Activated CD8-positive, alpha-beta memory T cell treated with anti-CD3 and anti-CD28 coated beads, Interleukin-2, amount 50 U/mL, for 48 hours (primary cell): ENCODE measurements at places on chromosomes 11 and 22.

GRCh38 chr11:32939046-32939445 lies 46.4 kb downstream of the QSER1 start:
- DNase-seq: no peak

DNA sequence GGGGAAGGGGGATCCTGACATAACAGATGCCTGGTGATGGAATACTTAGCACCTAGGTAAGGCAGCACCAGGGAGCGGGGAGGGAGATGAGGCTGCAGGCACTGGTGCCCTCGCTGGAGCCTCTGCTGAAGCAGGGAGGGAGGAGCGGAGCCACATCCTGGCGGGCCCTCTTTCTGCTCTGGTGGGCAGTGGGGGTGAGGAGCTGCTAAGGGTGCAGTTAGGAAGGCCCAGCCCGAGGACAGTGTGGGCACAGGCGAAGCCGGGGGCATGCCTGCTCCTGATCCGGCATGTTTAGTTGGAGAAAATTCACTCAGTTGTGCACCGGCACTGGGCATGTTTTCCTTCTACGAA lies 83.9 kb downstream of the MED15 start:
- no peak for DNase-seq

DNA sequence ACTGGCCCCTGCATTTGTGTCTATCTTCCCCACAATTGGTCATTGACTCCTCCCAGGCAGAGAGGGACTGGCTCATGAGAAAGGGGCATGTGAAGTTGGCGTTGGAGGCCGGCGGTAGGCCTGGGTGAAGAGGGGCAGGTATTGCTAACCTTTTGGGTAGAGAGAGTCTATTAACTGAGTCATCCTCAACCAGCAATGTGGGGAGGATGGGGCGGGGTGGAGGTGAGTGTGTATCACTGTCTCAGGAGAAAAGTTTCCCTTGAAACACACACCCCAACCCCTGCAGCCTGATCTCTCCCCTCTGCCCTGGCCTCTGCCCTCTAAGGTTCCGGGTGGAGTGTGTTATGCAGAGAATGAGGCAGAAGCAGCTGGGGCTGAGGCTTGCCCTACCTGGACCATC lies 60.1 kb upstream of the PHF21B start:
- DNase-seq: peak; percentile 60

DNA sequence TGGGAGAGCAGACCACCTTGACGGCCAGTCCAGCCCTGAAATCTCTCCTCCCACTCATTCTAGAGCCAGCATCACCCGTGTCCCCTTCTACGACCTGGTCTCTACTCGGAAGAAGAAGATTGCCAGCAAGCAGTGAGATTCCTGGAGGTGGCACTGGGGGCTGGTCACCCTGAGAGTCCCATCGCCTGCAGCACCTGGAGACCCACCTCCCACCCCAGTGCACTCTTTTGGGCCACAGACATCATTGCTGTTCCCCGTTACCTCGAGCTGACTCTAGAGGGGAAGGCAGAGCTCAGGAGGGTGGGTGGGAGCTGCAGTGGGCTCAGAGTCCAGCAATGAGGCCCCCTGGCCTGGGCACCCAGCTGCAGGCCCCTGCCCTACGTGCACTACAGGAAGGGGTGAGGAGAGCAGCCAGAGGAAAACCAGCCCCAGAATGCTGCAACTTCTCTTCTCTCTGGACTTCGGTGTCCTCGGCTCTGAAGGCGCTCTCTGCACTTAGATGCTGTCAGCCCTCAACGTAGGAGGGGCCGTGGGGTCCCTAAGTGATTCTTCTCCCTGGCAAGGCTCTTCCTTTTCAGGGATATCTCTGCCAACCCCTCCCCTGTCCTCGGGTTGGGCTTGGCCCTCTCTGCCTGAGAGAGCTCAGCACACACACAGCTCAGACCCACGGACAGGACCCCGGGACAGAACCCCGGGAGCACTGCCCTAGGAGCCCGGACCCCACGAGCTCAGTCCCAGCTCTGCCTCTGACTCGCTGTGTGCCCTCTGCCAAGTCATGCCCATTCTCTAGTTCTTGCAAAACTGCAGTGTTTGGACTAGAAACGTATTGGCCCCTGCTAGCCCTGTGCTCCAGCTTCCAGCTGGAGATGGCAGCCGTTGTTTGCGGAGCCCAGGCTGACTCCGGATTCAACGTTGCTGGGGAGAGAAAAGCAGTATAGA lies 31.3 kb downstream of the CYTH4 start:
- no peak for DNase-seq

DNA sequence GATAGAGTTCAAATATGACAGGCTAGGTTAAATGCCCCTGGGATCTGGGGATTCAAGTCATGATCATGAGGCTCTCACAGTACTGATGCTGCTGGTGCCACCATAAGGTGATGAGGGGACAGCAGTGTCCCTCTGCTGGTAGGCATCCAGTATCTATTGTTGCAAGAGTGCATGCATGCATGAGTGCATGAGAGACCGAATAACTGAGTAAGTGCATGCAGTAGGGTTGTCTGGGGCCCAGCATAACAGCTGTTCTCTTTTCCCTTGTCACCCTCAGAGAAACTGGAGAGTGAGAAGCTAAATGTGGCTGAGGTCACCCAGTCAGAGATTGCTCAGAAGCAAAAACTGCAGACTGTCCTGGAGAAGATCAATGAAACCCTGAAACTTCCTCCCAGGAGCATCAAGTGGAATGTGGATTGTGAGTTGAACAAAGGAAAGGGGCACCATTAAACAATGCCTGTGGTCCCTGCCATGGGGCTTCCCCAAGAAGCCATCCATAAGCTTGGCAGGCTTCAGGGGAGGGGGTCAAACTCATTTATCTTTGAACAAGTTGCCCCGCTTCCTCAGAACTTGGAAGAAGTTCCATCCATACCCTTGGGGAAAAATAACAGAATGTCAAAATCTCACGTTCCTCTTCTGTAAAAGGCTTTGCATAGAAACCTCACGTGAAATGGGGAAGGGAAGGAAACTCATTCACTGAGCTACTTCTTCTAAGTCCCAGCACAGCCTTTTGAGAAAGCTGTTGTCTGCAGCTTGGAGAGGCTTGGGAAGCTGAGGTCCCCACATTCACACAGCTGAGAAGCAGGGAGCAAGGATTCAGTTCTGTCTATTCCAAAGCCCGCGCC lies 119.0 kb downstream of the PARVA start:
- DNase-seq: no peak

DNA sequence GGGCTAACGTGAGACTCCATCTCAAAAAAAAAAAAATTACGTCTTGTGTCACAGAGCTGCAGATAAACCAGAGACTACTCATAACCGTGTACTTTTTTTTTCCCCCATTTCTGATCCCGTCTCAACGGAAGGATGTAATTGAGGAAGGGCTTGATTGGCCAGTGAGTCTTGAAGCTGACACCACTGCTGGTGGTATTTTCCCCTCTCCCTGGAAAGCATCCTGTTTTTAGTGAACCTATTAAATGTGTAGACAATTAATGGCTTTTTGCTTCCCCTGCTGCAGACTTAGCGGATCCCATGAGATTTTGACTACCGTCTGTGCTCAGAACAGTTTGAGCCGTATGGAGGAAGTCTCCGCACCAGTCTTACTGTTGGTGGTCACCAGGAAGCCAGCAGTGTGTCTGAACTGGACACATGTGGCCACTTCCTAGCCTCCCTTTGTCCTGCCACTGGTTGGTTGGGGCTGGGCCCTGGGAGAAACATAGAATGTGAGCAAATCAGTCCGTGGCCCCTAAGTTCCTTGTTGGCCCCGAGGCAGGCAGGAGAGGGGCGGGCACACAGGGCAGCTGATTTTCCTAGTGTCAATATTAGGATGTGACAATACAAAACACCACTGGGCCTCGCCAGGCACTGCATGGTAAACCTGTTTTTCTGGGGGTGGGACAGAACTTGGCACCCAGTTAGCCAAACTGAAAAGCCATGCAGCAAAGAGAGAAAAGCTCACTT lies 3.1 kb downstream of the BIK start:
- no peak for DNase-seq

- peak; percentile 59 for DNase-seq
These were observed 122.4 kb downstream of the WT1 start for GRCh38 chr11:32312865-32313403.

GRCh38 chr11:66848671-66849500 lies 5.6 kb downstream of the RCE1 start:
- peak; percentile 48 for DNase-seq

GRCh38 chr11:76153571-76153923 lies 52.8 kb downstream of the WNT11 start:
- peak; percentile 46 for DNase-seq

DNA sequence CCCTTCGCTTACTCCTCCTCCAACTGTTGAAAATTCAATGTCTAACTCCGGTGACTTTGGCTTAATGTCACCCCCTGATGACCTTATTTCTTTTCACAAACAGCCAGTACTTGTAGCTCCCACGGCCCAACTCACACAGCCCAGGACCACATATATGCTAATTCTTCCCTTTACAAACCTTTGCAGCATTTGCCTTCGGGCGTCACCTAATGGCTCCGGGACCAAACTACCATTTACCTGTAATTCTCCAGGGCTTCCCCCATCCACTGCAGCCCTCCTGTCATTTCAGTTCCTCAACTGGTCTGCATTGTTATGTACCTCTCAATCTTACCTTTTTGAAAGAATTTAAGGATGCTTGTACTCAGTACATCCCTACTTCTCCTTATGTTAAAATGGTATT lies 29.8 kb upstream of the OR56B4 start:
- no peak for DNase-seq

- no peak for DNase-seq
These were observed 2.4 kb upstream of the PPFIBP2 start for GRCh38 chr11:7511401-7511800.

DNA sequence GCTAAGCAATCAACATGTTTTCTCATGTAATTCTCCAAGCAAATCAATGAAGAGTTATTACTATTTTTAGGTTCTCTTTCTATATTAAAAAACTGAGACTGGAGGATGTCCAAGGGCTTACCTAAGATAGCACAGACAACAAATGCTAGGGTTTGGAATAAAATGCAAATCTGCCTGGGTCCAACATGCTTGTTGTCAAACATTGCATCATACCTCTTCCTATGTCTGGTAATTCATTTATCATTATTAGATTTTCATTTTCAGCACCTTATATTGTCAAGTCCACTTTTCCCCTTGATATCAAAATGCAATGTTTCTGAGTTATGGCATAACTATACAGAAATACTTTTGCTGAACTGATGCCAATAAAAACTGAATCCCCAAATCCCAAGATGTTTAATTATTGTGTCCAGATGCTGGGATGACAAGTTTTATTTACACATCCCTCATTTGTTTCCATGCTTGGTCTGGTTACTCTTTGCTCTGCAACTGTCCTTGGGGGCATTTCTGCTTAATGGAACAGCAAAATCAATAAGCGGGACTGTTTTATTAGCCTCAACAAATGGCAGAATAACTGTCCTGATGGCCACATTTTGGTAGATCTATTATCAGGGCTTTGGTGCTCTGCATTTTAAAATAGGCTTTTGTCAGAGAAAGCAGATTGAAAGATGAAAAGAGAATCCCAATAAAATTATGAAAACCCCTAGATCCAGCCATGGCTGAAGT lies 86.0 kb downstream of the C11orf87 start:
- DNase-seq: no peak

DNA sequence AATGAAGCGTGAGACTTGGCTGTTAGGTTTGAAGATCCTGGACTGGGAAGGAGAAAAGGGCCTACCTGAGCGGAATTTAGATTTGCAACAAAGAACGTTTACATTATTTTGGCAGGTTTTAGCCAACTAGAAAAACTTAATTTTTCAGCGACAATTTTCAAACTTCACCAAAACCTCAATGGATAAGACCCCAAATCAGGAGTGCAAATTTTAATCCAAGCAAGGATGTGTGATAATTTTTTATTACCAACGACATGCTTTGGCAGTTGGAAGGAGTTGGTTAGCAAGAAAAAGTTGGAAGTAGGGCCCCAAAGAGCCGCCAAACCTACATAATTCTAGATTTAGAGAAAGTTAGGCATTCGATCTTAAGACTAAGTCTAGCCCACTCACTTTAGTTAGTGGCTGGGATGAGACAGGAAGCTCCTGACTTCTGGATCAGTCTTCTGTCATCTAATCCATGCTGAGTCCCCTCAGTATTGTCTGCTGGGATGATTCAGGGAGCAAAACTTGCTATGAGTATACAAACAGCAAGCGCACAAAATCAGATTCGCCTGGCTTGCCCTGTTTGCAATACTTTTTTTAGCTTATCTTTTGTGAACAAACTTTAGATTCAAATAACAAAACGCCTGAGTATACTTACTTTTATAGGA lies 787 bp upstream of the RDX start:
- no peak for DNase-seq

- no peak for DNase-seq
These were observed 22.8 kb downstream of the LARGE1 start for GRCh38 chr22:33897448-33897835.

GRCh38 chr11:69416762-69417698 lies 64.4 kb upstream of the LINC01488 start:
- no peak for DNase-seq

DNA sequence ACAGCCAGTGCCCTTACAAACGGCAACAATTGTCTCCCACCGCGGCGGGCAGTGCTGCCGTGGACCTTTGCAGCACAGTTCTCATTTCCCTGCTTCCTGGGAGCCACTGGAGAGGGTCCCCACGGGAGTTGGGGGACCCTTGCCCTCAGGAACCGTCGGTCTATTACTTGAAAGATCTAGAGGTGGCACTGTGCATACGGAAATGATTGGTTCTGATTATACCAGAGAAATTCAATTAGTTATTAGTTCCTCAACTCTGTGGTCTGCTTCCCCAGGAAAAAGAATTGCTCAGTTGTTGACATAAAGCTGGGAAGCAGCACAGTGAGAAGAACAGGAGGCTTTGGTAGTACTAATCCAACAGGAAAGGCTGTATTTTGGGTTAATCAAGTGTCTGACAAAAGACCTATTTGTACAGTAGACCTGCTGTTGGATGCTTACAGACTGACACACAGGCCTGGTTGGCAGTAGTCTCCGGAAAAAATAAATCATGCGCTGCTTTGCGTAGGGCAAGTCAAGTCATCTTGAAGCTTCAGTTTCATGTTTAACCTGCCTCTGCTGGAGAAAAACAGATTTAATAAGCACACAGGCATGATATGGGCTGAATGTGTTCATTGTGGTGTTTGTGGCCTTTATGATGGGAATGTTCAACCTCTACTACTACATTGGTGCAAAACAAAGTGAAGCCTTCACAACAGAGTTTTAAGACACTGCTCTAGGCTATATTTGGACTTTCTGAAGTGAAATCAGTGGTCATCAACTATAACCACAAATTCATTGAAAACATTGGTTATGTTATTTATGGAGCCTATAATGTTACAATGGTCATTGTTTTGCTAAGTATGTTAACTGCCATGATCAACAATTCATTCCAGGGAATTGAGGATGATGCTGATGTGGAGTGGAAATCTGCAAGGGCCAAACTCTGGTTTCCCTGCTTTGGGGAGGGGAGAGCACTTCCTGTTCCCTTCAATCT lies 54.6 kb upstream of the SC5D start:
- DNase-seq: no peak

GRCh38 chr11:43907028-43907975 lies 26.7 kb downstream of the ALKBH3 start:
- no peak for DNase-seq
